ENCODE measurements at places on chromosomes 6 and 20. TPM values are rescaled to one million over a fixed set of nuclear protein-coding genes. Genes with fewer than 3 reads are reported as not detected.

Gene IL20RA
- 0.49 TPM for total RNA-seq

Gene RIMS4
- under 0.01 TPM for total RNA-seq

Gene POPDC3
- 50.3 TPM for total RNA-seq

Gene OPN5
- total RNA-seq, result not detected

Gene ADGB
- total RNA-seq, result not detected

Gene SENP6
- 115 TPM for total RNA-seq

Gene EFCAB8
- total RNA-seq, result under 0.01 TPM

Gene SLC17A1
- total RNA-seq, result not detected

Gene HUS1B
- total RNA-seq, result 0.97 TPM

Gene DXO
- total RNA-seq, result 21.3 TPM

Gene GNAS
- total RNA-seq, result 716 TPM

Gene RSPH3
- 6.3 TPM for total RNA-seq
